ENCODE measurements at places on chromosomes 4 and X.

GRCh38 chr4:62191451-62192240 lies 991.5 kb downstream of the ADGRL3 start:
- DNase-seq: no peak

GRCh38 chrX:154738011-154738738 lies 12.7 kb downstream of the GAB3 start:
- DNase-seq: no peak

- DNase-seq: no peak
Measured at GRCh38 chr4:110514889-110515479, 39.0 kb downstream of the ENPEP start.

DNA sequence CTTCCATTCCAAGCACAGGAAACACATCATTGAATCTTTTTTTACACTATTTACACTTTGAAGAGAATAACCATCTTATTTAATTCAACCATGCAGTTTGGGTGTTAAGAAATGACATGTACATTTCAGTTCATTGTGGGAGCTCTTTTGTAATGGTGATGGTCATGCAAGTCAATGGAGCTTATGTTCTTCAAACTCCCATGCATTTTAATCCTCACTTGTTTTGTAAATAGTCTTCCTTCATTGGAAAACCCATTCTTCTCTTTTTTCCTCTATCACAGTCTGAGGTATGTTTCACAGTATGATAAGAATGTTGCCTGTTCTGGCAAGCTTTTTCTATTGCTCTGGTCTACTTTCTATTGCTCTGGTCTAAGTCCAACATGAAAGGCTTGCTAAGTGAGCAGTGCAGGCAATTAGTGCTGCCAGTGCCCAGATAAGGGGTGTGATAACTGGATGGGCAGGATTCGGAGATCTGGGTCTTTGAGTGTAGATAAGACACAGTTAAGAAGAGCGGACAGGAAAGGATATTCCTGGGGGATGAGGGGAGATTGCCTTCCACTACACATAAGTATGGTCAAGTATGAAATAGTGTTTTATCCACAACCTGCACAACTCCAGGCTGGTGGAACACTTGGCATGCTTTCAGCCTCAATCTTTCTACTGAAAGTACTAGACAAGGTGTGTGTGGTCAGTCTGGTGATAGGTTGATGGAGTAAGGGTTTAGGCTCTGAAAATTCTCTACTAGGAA lies 17.1 kb downstream of the AFP start:
- no peak for DNase-seq
